ENCODE measurements at places on chromosomes 7 and 10. TPM values are rescaled to one million over a fixed set of nuclear protein-coding genes. Genes with fewer than 3 reads are reported as not detected.

- DNase-seq, result no peak
Observed at GRCh38 chr10:8511026-8511425, 456.5 kb downstream of the GATA3 start.

RPP30 gene
- total RNA-seq, result 103 TPM

DNA sequence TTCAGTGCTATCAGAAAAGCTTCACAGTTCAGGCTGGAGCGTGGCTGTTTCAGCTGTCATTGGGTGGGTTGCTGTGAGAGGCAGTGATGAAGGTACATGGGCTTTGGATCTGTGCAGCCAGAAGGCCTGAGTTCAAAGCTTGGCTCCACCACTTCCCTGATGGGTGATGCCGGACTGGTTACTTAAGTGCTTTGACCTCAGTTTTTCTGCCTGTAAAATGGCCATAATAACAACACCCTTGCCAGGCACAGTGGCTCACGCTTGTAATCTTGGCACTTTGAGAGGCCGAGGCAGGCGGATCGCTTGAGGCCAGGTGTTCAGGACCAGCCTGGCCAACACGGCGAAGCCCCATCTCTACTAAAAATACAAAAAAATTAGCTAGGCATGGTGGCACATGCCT is 10.4 kb upstream of the IFT22 start:
- DNase-seq, result no peak

TMEM176A gene
- total RNA-seq, result not detected

DNA sequence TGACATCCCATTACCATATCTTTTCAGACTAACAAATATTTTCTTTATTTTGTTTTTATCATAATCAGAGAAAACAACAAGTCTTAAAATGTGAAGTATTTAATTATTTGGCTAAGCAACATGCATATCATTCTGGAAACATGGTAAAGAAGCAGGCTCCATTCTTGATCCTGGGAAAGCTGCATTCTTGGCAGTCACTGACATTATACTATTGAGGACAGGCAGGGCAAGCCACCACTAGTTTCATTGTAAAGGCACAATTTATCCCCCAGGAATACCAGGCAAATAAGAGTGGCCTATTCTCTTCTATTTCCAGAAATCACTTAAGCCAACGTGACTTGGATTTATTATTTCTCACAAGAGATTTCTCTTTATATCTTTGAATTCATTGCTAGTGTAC is 153.8 kb upstream of the AKR1E2 start:
- no peak for DNase-seq

DNA sequence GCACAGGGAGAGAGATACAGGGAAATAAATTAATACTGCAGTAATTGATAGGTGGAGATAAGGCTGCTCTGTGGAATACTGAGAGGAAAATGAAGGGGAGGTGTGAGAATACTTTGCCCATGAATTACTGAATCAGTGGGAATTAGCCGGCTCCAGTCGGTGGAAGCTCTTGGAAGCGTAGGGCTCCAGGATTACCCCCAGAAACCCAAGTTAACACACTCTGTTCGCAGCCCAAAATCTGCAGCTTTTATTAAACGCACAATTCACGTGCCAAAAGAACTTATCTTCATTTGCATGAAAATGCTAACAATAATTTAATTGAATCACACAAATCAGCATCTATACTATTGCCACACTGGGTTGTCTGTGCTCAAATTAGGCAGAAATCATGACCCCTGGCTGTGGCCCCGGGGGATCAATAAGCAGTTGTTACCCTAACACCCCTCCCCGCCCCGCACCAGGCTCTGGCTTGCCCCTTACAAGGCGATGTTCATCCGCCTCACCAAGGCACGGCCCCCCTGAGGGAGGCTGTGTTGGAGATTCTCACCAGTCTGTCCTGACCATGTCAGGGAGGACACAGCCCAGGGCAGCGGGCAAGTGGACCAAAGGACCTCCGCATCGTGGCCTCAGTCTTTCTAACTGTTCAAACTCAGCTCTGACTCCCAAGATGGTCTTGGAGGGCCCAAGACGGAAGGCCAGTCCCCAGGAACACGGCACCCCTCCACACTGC is 48.4 kb upstream of the MGMT start:
- no peak for DNase-seq

DNA sequence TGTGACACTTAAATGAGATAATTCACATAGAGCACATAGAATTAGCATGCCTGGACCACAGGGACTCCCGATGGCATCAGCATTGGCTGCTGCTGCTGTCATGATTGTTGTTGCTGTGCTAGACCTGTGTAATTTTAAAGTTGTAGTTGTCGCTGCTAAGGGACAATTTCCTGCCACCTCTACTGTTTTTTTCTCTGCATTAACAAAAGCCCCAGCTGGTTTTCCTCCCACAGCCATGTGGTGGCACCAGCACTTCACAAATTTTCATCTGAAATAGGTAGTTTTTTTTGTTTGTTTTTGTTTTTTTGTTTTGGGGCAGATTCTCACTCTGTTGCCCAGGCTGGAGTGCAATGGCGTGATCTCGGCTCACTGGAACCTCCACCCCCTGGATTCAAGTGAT is 25.4 kb upstream of the PRXL2A start:
- peak; percentile 54 for DNase-seq

- DNase-seq, result no peak
Observed at GRCh38 chr10:7471720-7472367, 61.0 kb upstream of the SFMBT2 start.

DNA sequence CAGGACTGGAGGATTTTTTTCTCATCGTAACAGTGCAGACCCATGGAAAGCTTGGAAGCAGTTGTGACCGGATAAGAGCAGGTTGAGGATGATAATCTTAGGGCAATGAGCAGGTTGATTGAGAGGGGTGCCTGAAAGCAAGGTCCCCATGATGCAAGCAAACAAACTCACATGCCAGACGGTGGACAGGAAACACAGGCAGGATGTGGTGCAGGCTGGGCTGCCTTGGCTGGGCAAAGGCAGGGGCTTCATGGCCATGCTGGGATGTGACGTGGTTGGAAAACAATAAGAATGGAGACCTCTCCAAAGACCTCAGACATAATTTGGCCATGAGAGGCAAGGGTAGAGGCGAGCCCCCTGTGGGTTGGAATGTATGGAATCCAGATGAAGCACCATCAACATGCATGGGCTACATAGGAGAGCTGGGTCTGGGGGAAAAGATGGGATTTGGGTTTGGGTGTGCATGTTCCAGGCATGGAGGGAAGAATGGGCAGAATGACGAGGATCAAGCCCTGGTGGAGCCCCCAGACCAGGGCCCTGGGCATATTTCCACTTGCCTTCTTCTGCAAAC is 58.3 kb downstream of the IKZF1 start:
- DNase-seq, result peak; percentile 72

DNA sequence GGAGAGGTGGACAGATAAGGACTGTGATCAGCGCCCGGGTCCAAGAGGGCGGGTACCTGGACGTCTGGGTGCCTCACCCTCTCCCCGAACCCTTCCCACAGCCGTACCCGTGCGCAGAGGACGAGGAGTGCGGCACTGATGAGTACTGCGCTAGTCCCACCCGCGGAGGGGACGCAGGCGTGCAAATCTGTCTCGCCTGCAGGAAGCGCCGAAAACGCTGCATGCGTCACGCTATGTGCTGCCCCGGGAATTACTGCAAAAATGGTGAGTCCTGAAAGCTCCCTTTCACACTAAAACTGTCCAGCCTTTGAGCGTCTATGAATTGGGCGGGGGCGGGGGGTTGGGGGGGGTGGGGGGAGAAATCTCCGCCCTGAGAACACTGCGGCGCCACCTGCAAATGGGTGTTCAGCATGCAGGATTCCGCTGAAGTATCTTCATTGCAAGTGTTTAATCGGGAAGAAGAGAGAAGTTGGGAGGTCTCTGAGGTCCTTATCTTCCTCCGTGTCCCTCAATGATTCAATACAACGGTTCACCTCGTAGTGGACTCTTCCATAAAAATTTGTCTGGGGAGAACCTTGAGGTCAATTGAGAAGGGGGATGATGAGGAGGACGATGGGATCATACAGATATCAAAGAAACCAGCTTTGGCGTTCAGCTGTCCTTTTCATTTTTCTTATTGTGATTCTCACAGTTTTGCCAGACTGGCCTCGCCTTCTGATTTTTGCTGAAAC is 906 bp downstream of the DKK1 start:
- DNase-seq, result no peak

DNA sequence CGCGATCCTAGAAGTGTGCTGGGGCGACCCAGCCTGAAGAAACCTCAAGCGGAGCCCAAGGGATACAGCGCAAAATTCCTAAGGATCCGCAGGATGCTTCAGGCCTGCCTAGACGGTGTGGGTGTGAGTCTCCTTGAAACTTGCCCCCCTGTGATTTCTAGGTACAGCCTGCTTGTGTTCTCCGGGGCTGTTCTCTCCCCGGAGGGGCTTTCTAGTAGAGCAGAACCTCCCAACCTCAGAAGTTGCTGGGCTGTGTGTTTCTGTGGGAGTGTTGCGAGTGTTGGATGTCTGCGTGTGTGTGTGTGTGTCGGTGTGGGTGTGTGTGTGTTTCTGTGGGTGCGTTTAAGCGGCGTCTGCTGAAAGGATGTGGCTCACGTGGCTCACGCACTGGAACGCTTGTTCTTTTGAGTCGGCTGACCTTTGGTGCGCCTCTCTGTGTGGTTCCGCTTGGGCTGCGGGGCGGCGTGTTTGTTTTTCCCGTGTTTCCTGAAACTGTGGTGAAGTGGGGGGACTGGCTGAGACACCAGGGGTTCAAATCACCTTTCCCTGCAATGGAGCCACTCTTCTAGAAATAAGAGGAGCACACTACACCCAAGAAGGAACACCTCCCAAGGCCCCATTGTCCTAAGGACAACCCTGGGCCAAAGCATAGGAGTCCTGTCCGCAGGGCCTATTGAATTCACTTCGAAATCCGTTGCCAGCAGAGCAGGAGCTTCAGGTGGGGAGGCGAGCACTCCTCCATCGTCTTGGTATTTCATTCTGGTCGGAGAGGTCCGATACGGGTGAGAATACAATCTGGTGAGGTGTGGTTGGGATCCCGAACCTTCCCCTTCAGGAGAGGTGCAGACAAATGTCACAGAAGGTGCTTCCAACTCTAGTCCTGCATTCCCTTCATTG is 25.1 kb upstream of the ZNF273 start:
- DNase-seq, result no peak

DNA sequence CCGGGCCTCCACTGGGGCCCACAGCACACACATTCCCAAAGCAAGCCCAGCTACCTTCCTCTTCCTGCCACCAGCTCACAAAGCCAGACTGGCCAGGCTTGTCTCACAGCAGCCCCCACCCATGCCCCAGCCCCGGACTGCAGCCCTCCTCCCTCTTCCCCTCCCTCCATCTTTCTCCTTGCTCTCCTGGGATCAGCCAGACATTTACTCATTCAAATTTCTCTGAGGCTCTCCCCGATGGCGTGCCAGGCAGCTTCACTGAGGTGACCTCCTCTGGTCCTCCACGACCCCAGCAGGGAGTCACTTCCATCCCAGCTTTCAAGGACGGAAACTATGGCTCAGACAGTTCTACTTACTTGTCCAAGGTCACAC is 187.5 kb downstream of the GRID1 start:
- DNase-seq, result no peak

- DNase-seq, result no peak
Observed at GRCh38 chr10:90174531-90174930, 473.1 kb downstream of the KIF20B start.

TUBAL3 gene
- not detected for total RNA-seq

MSS51 gene
- 2.5 TPM for total RNA-seq

DNA sequence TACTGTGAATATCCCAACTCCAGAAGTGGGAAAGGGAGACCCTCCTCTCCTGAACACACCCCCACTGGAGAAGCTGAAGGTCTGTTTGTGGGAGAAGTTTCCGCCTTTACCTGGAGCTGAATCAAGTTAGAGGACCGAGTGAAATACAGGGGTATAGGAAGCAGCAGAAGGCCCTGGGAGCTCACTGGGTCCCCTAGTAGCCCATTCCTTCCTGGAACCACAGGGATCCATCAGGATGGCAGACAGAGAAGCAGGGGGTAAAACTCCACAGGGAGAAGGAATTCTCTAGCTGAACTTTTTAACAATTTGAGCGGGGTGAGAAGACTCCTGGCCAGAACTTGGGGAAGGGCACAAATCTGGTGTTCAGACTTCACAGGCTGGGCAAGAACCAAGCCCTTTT is 275.8 kb downstream of the GRID1 start:
- DNase-seq, result no peak

OR2A5 gene
- total RNA-seq, result not detected

EPHB4 gene
- total RNA-seq, result 2.8 TPM

EPO gene
- total RNA-seq, result not detected

DNA sequence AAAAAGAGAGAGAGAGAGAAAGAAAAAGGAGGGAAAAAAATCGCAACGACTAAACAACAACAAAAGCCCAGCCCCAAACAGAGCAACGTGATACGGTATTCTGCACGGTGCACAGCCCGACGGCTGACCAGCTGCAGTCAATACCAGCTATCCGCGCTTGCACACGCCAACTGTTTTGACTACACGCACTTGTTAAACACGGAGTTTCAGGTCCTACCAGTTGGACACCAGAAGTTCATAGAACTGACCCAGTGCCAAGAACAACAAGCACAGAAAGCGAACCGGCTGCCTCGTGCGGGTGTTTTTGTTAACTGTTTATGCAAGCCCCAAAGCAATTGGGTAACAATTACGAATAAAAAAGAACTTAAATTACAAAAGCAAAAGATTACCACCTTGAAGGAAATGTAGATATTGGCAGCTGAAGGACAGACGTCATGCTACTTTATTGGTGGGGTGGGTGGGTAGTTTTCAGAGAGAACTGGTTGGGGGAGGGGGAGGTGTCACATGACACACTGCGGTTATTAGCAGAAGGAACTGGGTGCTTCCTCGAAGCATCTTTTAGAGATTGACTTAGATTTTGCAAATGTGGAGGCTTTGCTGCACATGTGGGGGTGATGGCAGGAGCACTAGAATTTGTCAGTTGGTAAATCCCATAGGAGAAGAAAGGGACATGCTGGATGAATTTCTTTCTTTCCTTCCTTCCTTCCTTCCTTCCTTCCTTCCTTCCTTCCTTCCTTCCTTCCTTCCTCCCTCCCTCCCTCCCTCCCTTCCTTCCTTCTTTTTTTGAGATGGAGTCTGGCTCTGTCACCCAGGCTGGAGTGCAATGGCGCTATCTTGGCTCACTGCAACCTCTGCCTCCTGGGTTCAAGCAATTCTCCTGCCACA is 110.6 kb upstream of the EFCAB10 start:
- DNase-seq, result peak; percentile 78

GRCh38 chr10:11378835-11379234 is 232.6 kb downstream of the USP6NL start:
- DNase-seq, result no peak

- no peak for DNase-seq
Observed at GRCh38 chr10:111593578-111593977, 516.7 kb downstream of the ADRA2A start.

DNA sequence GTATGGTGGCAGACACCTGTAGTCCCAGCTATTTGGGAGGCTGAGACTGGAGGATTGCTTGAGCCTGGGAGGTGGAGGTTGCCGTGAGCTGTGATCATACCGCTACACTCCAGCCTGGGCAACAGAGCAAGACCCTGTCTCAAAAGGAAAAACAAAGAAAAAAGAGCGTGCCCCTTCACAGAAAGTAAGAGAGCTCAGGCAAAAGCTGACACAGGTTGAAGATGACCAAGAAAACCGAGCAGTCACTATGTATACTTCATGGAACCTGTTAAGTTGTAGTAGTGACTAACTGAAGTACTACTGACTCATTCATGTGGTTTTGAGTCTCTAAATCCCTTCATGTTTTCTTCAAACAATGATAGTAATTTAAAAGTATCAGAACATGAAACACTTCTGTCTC is 1.2 kb upstream of the PRRT4 start:
- DNase-seq, result no peak

- no peak for DNase-seq
Observed at GRCh38 chr7:104900525-104901239, 113.3 kb upstream of the KMT2E start.

All from activated CD4-positive, alpha-beta memory T cell treated with anti-CD3 and anti-CD28 coated beads for 36 hours (primary cell).